ENCODE measurements at places on chromosomes 4 and X. TPM values are rescaled to one million over a fixed set of nuclear protein-coding genes. Genes with fewer than 3 reads are reported as not detected.

HSPA4L gene
- total RNA-seq: 15.7 TPM

PDLIM3 gene
- total RNA-seq: 54.6 TPM

DMD gene
- 33.3 TPM for total RNA-seq

RBMXL3 gene
- not detected for total RNA-seq

SPANXB1 gene
- total RNA-seq: not detected

AMER1 gene
- total RNA-seq: 1.2 TPM

Data from regular cardiac myocyte (primary cell).